ENCODE measurements at places on chromosomes 7 and 10.

DNA sequence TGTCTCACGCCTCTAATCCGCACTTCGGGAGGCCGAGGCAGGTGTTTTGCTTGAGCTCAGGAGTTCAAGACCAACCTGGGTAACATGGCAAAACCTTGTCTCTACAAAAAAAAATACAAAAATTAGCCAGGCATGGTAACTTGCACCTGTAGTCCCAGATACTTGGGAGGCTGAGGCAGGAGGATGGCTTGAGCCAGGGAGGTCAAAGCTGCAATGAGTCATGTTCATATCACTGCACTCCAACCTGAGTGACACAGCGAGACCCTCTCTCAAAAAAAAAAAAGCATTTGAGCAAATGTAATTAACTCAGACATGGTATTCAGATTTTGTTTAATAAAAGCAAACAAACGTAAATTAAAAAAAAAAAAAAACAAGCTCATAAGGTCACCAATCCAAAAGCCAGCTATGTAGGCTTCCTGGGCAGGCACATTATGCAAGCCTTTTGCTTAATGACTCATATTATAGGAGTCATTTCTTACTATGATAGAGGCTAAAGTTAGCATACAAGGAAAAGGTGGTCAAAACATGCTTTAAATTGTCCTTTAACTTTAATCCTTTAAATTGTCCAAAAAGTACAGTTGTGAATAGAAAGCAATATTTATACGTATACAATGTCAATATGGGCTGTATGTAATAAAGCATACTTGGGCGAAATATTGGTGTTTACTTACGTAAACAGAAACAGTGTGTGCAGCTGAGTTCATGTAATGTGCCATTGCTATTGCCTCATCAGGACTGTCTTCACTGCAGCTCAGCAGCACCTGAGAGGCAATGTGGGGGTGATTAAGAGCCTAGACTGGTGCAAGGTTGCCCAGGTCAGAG is 13.0 kb downstream of the AKR1D1 start:
- no peak for DNase-seq

- DNase-seq: no peak
These were observed 97.6 kb upstream of the GSDME start for GRCh38 chr7:24854866-24855265.

DNA sequence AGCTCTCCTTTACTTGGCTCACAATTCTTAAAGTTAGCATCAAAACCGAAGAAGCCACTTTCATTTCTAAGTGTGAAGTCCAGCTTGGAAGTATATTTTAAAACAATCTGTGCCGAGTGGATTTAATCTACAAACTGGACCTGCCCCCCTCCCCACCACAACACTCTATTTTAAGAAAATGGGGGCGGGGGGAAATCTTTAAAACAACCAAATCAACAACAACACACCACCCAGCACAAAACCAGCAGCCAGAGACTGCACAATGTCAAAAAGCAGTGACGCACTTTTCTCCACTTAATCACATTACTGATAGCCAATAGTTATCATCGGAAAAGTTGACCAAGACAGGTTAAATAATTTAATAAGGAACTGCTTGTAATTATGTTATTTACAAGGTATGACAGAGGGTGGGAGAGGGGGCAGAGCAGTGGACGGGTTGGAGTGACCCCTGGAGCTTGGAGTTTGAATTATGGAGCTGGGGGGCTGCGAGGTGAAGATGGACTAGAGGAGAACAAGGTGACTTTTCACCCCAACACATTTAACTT is 2.8 kb downstream of the EBF3 start:
- no peak for DNase-seq

DNA sequence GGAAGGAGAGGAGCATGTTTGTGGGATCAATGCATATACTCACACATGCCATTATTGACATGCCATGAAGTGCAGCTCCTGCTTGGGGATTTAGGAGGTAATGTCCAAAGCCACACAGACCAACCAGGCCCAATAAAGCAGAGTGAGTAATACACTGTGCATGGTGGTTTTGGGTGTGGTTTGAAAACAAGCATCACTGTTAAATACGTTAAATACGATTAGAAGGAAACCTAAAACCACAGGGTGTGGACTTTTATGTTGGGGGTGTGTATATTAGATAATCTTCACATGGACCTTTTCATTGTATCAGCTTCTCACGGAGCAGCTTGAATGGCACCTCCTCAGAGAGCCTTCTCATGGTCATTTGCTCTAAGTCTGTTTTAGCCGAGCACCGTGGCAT is 10.4 kb upstream of the EIF3A start:
- DNase-seq: no peak

GRCh38 chr10:34538281-34538829 is 276.7 kb downstream of the PARD3 start:
- DNase-seq: peak; percentile 8

- peak; percentile 59 for DNase-seq
These were observed 387.5 kb downstream of the CCSER2 start for GRCh38 chr10:84715911-84716310.

DNA sequence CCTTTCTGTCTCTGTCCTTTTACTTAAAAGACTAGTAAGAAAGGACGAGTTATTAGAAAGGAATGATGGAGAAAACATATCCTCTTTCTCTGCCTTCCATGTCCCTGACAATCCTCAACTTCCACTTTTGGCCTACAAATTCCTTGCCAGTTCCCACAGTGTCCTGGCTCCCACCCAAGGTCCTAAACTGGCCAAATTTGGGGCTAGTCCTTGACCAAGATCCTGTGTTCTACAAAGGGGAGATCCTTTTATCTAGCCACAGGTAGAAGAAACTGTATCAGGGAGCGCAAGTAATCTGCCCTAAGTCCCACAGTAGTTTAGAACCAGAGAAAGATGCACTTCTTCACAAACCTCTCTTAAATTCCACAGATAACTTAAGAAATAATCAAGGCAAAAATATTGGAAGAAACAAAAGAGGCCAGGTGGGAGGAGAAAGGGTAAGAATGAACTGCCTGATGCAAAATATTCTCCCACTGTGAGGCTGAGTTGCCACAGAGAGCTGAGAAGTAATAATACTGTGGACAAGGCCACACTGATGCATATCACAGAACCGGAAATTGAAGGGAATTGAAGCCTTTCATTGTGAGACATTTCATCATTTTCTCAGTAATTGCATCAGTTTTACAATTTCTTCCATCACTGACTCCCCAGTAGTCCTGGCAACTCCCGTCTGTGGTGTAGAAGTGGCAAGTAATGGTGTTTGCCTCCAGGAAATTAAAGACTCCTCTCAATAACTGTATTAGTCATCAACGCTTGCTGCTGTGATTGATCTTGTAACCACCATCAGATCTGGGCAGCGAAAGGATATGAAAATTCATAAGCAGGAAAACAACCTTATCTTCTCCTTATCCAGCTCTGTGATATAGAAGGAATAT is 47.2 kb downstream of the DNAJC12 start:
- peak; percentile 64 for DNase-seq

DNA sequence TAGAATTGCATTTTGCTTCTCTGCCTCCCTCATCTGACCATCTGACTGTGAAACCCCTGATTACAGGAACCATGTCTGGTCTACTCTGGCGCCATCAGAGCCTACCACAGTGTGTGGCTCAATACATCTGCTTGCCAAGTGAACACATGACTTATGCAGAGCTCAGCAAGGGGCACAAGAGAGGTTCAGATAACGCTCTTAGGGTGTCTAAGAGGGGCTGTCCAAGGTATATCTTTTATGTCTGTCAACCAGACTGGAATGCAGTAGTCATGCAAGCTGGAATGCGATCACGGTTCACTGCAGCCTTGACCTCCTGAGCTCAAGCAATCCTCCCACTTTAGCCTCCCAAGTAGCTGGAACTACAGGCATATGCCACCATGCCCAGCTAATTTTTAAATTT is 10.3 kb upstream of the RRP12 start:
- no peak for DNase-seq

GRCh38 chr7:40516376-40516775 is 381.6 kb downstream of the SUGCT start:
- no peak for DNase-seq

DNA sequence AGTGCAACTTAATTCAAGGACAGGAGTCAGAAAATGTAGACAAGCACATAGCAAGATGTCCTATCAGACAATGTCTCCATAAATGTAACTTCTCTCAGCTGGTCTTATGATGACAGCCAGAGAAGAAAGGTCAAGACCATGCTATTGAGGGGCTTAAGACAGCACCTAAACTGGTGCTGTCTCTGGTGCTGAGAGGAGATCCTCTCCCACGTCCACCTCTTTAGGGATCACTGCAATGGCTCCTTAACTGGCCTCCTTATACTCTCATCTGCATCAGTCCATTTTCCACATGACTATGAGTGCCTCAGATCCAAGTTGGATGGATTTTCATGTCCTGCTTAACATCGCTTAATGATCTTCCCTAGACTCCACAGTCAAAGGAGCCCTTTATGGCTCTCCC is 210.6 kb downstream of the ARL4A start:
- no peak for DNase-seq

- no peak for DNase-seq
These were observed 71.1 kb downstream of the FIGNL1 start for GRCh38 chr7:50379082-50379481.

- DNase-seq: no peak
These were observed 9.9 kb downstream of the SKIDA1 start for GRCh38 chr10:21515361-21516241.

DNA sequence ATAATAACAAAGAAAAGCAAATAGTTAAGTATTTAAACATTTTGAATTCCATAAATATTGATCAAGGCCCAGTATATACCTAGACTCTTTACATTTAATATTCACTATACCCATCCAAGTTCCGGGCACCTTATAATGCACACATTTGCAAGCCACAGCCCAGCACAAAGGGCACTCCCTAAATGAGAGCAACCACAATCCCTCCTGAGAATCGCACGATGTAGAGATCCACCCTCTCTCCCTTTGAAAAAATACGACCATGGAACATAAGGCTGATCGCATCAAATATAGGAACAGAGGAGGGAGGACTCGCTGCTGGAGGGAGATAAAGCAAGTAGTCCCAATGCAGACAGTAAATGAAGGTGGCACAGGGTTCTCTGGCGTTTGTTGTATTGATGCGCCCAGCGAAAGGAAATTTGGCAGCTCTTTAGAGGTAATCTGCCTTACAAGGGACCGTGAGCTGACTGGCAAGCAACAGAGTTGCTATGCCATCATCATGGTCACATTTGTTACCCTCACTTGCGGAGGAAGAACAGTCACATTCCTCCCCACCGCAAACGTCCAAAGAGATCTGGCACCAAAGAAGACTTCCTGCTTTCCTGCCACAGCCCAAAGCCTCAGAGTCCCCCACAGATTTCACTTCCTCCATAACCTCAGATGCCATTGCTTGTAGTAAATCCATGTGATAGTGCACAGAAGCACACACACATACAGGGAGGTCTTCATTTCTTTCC is 16.1 kb upstream of the TAS2R40 start:
- peak; percentile 60 for DNase-seq

DNA sequence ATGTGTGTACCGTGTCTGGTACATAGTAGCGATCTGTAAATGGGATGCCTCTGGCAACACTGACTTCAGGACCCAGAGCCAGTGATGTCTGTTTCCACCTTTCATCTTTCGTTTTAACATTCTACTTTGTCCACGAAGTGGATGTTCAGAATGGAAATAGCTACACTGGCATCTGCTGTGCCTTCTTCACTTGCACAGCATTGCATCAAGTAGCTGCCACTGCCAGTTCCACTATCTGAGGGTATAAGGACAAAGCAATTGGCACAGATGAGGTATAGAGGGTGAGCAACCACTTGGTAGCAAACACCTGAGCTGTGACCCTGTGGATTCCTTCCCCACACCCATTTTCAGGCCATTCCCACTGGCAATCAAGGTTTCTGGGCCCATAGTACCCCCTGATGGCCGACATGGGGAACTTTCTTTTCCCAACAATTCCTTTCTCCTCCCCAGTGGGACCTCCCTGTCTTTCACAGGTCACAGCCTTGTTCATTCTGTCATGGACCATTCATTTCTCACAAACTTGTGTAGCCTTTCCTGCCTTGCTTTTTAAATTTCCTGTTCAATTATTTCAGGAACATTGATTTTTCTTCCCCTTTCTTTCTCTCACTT is 4.0 kb downstream of the ITGA8 start:
- no peak for DNase-seq

DNA sequence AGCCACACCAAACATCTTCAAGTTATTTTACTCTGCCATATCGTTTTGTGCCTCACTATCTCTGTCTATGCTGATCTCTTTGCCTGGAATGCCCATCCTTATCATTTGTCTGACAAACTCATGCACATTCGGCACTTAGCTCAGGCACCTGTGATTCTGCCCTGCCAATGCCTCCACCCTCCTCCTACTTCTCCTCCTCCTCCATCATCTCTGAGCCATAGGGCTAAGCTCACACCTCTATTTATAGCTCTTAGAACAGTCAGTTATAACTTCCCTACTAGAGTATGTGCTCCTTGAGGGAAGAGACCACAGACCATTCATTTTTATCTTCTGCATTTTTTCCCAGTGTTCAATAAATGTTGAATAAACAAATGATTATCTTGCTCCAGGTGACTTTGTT is 51.2 kb upstream of the CDK13 start:
- DNase-seq: no peak

DNA sequence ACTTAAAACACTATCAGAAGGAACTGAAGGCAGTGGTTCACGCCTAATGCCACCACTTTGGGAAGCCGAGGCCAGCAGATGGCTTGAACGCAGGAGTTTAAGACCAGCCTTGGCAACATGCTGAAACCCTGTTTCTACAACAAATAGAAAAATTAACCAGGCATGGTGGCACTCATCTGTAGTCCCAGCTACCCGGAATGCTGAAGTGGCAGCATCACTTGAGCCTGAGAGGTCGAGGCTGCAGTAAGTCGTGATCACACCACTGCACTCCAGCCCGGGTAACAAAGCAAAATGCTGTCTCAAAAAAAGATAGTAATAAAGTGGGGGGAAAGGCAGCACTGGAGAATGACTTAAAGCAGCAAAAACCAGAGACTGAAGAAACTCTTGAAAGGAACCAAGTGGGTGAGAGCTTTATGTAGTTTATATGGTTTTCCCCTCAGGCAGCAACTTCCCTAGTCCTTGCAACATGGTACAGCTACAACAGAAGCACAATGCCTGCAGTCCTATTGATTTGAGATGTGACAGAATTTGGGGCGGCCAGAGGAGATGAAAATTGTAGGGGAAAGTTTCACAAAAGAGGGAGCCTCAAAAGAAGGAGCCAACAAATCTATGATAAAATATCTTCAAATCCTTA is 38.1 kb downstream of the GDI2 start:
- DNase-seq: no peak

DNA sequence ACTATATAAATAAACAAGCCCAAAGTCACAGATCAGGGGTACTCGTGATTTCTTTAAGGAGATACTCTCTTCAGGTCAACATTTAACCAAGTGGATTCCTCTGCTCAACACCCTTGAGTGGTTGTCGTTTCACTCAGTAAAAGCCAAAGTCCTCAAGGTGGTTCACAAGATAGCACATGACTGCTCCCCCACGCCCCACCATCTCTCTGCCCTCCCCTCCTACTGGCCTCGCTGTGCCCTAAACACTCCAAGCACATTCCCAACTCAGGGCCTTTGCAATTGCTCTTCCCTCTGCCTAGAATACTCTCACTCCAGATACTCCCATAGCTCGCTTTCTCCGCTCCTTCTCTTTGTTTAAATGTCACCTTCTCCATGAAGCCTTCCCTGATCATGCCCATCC is 72.1 kb upstream of the FHIP2A start:
- no peak for DNase-seq

All from OCI-LY7 (cell line).